ENCODE measurements at places on chromosomes 7 and 10.

DNA sequence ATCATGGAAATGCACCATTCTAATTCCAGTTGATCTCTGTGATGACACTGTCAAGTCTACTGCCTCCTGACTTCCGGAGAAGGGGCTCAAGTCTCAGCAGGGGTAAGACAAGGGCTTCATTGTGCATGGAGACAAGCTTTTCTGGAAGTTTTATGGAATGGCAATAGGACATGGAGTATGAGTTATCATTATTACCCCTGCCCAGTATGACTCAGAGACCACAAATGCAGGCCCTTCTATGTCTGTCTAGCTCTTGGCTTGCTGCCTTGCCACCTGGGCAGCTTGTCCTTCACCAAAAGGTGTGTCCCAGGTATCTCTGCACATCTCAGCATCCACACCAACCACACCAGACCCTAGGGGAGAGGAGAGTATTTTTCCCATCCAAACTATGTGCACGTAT lies 34.9 kb upstream of the KIAA1217 start:
- H3K4me3 ChIP-seq, result no peak overlapping the region
- H3K36me3 ChIP-seq, result no peaks in the 10 kb centered on the region
- no peak for DNase-seq
- no peaks in the 10 kb centered on the region for H3K4me1 ChIP-seq

DNA sequence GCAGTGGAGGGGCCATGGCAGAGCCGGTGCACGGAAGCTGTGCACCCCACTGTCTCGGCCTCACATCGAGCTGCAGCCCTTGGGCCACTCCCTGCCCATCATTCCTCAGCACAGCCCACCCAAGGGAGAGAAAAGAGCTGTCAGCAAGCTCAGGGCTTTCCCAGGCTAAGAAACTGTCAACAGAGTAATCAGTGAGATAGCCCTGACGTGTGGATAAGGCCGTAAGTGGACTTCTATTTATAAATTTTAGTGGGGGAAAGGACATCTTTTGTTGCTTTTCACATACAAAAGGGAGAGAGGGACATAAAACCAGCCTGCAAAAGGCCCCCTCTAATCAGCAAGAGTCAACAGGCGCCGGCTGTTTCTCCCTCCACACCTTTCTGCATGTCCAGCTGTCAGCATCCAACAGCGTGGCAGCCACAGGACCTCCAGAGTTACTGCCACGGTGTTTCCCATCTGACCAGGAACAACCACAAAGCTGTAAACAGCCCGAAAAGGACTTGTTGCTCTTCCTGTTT lies 56.8 kb upstream of the DDC start:
- no peak overlapping the region for H3K27ac ChIP-seq
- no peak overlapping the region for H3K4me3 ChIP-seq
- H3K36me3 ChIP-seq, result no peaks in the 10 kb centered on the region
- H3K4me1 ChIP-seq, result no peaks in the 10 kb centered on the region
- no peak for DNase-seq

DNA sequence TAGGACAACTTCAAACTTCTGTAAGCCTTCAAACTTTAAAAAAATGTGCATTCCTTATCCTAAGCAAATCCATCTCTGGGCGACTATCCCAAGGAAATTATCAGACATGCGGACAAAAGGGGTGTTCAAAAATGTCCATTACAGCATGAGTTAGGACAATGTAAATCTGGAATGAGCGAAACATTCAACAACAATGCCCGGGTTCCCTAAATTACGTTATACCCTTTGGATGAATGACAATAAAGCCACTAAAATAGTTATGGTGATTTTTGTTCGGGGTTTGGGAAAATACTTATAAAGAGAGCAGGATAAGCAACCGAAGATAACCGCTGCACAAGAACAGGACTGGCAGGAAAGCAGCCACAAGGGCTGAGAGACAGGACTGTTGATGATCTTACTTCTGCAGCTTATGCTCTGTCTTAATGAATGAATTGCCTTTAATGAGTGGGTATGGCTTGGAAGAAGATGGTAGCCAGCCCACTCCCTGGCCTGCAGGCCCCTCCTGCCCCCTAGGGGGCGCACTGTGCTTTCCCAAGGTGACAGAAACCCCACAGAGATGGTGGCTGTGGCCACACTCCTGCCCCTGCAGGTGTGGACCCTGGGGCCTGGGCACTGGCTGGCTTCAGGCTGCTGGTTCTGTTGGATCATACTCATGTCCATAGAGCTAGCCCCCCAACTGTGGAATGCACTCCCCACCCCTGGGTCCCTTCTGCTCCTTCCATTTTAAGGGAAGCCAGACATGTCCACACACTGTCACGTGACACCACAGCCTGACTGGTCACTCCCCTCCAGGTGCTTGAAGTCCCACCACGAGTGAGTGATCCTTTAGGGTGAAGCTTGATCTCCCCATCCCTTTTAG lies 45.0 kb downstream of the ZCCHC24 start:
- no peaks in the 10 kb centered on the region for H3K27me3 ChIP-seq
- no peaks in the 10 kb centered on the region for H3K36me3 ChIP-seq
- no peak overlapping the region for H3K4me3 ChIP-seq
- no peaks in the 10 kb centered on the region for H3K4me1 ChIP-seq
- DNase-seq, result peak; percentile 17

DNA sequence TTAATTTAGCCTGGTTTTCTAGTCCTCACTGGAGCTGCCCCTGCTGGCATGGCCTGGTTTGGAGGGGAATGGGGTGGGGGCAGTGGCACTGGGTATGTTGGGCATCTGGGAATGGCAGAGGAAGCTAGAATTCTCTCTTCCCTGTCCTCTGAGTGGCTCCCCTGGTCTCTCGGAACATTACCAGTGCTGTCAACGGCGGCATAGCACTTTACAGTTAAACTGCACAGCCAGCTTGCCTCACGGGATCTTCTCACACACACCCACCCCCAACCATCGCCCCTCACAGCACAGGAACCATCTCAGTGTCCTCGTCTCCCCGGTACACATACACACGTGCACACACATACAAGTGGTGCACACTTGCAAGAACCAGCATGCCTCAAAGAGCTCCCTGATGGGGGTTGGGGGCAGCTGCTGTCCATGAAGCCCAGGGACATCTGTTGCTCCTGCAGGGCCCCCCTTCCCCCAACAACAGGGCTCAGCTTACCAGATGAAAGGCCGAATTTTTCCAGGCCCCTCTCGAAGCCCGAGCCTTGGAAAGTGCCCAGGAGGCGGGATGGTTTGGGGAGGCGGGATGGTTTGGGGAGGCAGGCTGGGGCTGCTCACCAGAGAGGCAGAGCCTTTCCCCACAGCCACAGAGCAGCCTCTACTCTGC lies 41.0 kb downstream of the TSPAN15 start:
- H3K4me3 ChIP-seq, result no peak overlapping the region
- DNase-seq, result no peak
- no peak overlapping the region for H3K27ac ChIP-seq
- no peaks in the 10 kb centered on the region for H3K4me1 ChIP-seq

GRCh38 chr10:50397312-50398140 lies 146.2 kb upstream of the ASAH2 start:
- peaks cover 3% of the 10 kb centered on the region for H3K36me3 ChIP-seq
- H3K27ac ChIP-seq, result no peak overlapping the region
- no peak overlapping the region for H3K4me3 ChIP-seq
- DNase-seq, result no peak

- no peaks in the 10 kb centered on the region for H3K36me3 ChIP-seq
- no peak overlapping the region for H3K4me3 ChIP-seq
- H3K27me3 ChIP-seq, result peaks cover 12% of the 10 kb centered on the region
- peaks cover 4% of the 10 kb centered on the region for H3K4me1 ChIP-seq
- no peak for DNase-seq
Observed at GRCh38 chr10:70268376-70268775, 15.4 kb downstream of the NPFFR1 start.

DNA sequence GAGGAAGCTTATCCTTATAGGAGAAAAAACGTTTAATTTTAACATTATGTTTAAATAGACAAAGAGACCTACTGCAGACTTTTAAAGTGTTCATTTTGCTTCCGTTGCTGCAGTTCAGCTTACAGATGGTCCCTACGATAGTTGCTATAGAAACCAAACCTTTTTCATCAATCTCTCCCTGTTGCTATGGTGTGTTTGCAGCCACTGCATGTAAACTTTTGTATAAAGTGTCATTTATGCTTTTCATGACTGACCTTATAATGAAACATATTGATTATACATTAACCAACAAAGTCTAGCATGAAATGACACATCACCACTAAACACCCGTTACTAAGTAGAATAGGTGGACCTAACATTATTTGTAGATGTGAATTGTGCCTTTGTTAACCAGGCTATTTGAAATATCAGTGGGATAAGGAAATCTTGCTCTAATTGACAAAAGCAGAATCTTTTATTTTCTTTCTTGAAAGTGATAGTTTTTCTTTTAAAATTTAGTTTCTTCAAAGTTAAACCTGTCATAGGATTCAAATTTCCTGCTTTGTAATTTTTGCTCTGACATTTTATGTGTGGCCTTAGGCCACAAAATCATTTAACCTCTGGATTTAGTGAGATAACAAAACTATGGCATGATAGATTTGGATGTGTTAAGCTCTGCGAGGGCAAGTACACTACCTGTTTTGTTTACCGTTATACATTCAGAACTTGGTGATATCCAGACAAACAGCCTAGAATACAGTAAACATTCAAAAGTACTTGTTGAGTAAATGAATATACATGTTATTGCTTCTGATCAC lies 64.0 kb downstream of the CACNB2 start:
- H3K36me3 ChIP-seq, result no peaks in the 10 kb centered on the region
- no peak for DNase-seq
- no peaks in the 10 kb centered on the region for H3K27me3 ChIP-seq
- H3K4me1 ChIP-seq, result no peaks in the 10 kb centered on the region

GRCh38 chr7:19061331-19061730 lies 56.1 kb downstream of the TWIST1 start:
- no peaks in the 10 kb centered on the region for H3K27me3 ChIP-seq
- H3K4me3 ChIP-seq, result no peak overlapping the region
- H3K4me1 ChIP-seq, result no peaks in the 10 kb centered on the region
- no peak for DNase-seq
- no peaks in the 10 kb centered on the region for H3K36me3 ChIP-seq

GRCh38 chr10:82319562-82319961 lies 444.6 kb downstream of the NRG3 start:
- no peak overlapping the region for H3K27ac ChIP-seq
- DNase-seq, result no peak
- H3K36me3 ChIP-seq, result no peaks in the 10 kb centered on the region

- H3K4me1 ChIP-seq, result no peaks in the 10 kb centered on the region
- no peak for DNase-seq
- H3K36me3 ChIP-seq, result peaks cover 30% of the 10 kb centered on the region
Observed at GRCh38 chr7:102234131-102234530, 52.5 kb upstream of the SH2B2 start.

DNA sequence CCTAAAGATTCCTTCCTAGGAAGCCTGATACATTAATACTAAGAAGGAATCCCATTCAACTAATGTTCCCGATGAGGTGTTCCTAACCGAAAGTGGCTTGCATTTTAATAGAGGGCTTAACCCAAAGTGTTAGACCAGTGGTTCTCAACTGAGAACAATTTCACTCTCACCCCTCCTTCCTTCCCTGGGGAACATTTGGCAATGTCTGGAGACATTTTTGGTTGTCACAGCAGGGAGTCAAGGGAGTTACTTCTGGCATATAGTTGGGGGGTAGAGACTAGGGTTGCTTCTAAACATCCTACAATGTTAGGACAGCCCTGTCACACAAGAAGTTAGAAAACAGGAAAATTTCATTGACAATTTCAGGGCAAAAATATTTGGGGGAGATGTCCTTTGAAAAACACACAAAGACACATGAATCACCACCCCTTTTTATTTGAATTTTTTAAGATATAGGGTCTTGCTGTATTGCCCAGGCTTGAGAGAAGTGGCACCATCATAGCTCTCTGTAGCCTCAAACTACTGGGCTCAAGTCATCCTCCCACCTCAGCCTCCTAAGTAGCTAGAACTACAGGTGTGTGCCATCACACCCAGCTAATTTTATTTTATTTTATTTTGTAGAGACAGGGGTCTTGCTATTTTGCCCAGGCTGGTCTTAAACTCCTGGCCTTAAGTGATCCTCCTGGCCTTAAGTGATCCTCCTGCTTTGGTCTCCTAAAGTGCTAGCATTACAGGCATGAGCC lies 50.7 kb downstream of the WNT2 start:
- no peak overlapping the region for H3K4me3 ChIP-seq
- H3K27me3 ChIP-seq, result no peaks in the 10 kb centered on the region
- H3K27ac ChIP-seq, result no peak overlapping the region
- no peaks in the 10 kb centered on the region for H3K4me1 ChIP-seq

- H3K4me3 ChIP-seq, result no peak overlapping the region
- H3K4me1 ChIP-seq, result peaks cover 24% of the 10 kb centered on the region
- H3K36me3 ChIP-seq, result peaks cover 7% of the 10 kb centered on the region
- H3K27ac ChIP-seq, result peak overlapping the region; percentile 34
- no peaks in the 10 kb centered on the region for H3K27me3 ChIP-seq
Observed at GRCh38 chr7:100433592-100434296, 2.6 kb downstream of the PPP1R35 start.

DNA sequence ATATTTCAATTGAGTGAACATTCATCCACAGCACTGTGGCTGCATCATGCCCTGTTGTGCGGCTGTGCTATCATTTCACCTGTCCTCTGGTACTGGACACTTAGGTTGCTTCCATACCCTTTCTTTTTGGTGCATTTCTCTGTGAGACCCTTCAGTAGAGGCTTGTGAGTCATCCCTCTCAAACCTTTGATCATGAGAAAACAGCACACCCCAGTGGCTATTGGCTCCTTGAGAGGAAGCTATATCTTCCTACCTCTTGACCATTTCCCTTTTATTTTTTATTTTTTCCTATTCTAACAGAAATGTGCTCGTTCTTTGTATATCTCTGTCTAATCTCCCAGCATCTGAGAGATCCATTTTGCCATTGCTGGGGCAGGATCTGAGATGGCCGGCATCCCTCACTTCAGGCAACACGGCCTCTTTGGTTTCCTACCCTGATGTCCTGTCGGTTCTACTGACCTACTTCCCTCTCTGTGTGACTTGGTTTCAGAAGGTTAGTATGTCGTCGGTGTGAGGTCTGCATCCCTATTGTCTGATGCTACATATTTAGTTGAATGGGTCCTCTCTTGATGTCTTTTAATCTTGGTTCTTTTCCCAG lies 23.8 kb upstream of the PIK3AP1 start:
- no peak for DNase-seq
- H3K4me1 ChIP-seq, result no peaks in the 10 kb centered on the region
- peaks cover 2% of the 10 kb centered on the region for H3K27me3 ChIP-seq
- H3K36me3 ChIP-seq, result no peaks in the 10 kb centered on the region
- no peak overlapping the region for H3K27ac ChIP-seq

DNA sequence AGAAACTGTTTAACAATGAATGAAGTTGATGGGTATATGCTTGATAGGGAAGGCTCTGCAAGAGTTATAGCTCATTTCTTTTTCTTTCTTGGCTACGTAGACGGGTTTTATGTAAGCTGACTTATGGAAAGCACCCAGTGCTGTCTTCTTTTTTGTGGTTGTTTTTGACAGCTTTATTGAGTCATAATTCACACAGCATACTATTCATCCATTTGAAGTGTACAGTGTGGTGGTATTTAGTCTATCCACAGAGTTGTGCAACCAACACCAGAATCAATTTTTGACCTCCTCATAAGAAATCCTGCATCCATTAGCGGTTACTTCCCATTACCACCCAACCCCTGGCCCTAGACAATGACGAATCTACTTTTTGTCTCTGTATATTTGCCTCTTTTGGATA lies 240.6 kb upstream of the KIAA1217 start:
- no peak for DNase-seq
- H3K4me3 ChIP-seq, result no peak overlapping the region
- H3K27me3 ChIP-seq, result no peaks in the 10 kb centered on the region
- H3K4me1 ChIP-seq, result no peaks in the 10 kb centered on the region
- H3K36me3 ChIP-seq, result no peaks in the 10 kb centered on the region
- H3K27ac ChIP-seq, result no peak overlapping the region
